Activated naive CD4-positive, alpha-beta T cell (primary cell): ENCODE measurements at places on chromosomes 5 and 9.

- no peak for DNase-seq
These were observed at the start of gene PCDHGA3 for GRCh38 chr5:141343242-141343952. PCDHGA3 (plus strand) TSS chr5:141343829; CDS start chr5:141344034, 205 bp downstream.

GRCh38 chr5:90602681-90603080 lies 44.1 kb downstream of the ADGRV1 start:
- no peak for DNase-seq

DNA sequence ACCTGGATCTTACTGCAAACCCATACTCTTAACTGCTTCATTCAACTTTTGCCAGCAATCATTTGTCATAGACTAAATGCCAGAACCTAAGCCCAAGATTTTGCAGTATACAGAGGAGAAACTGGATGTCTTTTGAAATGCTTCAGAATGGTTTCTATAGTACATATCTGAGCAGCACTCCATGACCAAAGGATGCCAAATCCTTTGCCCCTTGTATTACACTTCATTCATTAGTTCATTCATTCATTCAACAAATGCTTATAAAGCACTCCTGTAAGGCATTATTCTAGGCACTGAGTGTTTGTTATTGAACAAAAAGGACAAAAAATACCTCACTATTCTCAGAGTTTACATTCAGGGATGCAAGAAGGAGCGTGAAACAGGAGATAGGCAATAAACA lies 119.9 kb downstream of the SLC1A3 start:
- no peak for DNase-seq

GRCh38 chr9:34379334-34380033 lies 2.8 kb upstream of the MYORG start:
- peak; percentile 82 for DNase-seq

GRCh38 chr5:90590170-90590569 lies 31.6 kb downstream of the ADGRV1 start:
- DNase-seq = no peak

DNA sequence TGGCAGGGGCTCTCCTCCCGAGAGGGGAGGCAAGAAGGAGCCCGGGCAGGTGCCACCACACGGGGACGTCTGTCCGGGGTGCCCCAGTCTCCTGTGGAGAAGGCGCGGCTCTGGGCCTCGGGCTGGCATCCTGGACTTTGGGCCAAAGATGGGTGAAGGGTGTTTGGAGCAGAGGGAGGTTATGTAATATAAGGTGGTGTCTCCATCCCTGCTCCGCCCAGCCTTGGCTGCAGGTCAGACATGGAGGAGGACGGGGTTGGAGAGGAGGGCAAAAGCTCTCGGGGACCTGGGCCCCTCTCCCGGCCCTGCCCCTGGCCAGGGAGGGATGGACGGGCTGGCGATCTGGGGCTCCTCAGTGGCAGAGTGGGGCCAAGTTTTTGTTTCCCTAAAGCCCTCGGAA lies 1.2 kb upstream of the SOHLH1 start:
- no peak for DNase-seq

GRCh38 chr9:89388084-89388867 lies 70.0 kb downstream of the SECISBP2 start:
- no peak for DNase-seq

- no peak for DNase-seq
These were observed 122.9 kb downstream of the CAVIN4 start for GRCh38 chr9:100700689-100701318.

- DNase-seq = peak; percentile 38
These were observed 530 bp downstream of the BBLN start for GRCh38 chr9:128160603-128160987.

GRCh38 chr5:149961957-149962409 lies 1.4 kb downstream of the SLC26A2 start:
- DNase-seq = no peak

GRCh38 chr5:135478938-135479337 lies 26.8 kb upstream of the TIFAB start:
- no peak for DNase-seq

DNA sequence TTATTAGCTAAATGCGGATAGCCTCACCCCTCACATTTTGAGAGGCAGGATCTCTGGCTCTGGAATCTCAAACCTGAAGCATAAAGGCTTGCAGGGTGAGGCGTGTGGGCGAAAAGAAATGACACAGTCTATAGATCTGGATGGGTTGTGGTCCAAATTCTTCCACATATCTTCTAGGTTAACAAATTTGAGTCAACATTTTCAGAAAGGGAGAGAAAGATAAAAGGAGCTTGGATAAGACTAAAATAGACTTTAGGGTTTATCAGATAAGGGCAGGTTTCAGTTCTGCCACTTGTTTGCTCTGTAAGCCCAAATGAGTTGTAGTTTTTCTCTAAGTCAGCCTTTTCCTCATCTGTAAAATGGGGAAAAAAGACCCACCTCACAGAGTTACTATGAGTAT lies 220.9 kb downstream of the TRIM32 start:
- no peak for DNase-seq

GRCh38 chr9:119761812-119762211 lies 392.6 kb upstream of the BRINP1 start:
- no peak for DNase-seq

- no peak for DNase-seq
These were observed 122.1 kb upstream of the DAPK1 start for GRCh38 chr9:87375397-87376073.

- no peak for DNase-seq
These were observed 89.1 kb downstream of the ACTL7B start for GRCh38 chr9:108766626-108767161.

DNA sequence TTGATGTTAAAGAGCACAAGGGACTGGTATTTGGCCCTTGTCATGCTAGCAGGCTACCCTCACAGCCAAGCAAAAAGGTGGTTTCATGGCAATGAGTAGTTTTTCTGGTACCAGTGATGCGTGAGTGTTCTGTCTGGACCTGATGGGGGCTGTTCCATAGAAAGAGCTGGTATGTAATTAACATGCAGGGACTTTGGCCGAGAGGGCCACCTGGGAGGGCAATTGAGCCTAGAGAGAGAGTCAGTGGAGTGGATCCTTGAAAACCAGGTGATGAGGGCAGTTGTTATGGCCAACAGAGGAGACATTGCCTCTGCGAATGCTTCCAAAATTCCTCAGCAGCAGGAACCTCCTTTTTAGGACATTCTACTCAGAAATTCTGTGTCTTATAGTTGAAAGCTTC lies 383.3 kb downstream of the PSAT1 start:
- DNase-seq = no peak

DNA sequence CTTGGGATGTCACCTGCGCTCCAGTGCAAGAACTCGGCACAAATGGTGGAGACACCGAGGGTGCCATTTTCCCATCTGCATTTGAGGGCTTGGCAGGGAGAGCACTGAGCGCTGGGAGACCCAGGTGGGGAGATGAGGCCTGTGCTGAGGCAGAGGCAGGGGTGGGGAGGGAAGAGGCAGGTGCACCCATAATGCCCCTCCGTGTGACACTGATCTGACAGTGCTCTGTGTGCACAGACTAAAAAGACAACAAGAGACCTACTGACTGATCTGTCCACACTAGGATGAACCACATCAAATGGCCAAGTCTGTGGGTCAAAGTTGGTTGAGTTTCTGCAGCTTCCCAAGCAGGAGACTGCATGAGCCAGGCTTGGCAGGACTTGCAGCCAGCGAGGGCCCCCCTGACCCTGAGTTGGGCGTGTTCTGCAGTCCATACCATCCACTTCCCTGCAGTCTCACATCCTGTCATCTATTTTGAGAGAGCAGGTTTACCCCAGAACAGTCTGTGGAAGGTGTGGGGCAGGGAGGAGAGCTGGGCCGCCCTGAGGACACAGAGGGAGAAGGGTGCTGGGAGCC lies 41.9 kb downstream of the NEK6 start:
- DNase-seq = no peak

- no peak for DNase-seq
These were observed 678 bp upstream of the KIF12 start for GRCh38 chr9:114099669-114100270.
